ENCODE measurements at places on chromosomes 11 and 22. TPM values are rescaled to one million over a fixed set of nuclear protein-coding genes. Genes with fewer than 3 reads are reported as not detected.
A peak's percentile ranks its signal among the peaks of the same experiment; 100 is the strongest.

The MRGPRX4 gene
- total RNA-seq, result not detected

- DNase-seq, result no peak
- H3K27me3 ChIP-seq, result no peaks in the 10 kb centered on the region
- H3K27ac ChIP-seq, result no peak overlapping the region
- peaks cover 26% of the 10 kb centered on the region for H3K4me1 ChIP-seq
Measured at GRCh38 chr11:69320326-69320725, 26.4 kb downstream of the MYEOV start.

- DNase-seq, result no peak
- no peak overlapping the region for H3K4me3 ChIP-seq
- no peaks in the 10 kb centered on the region for H3K36me3 ChIP-seq
- H3K27ac ChIP-seq, result no peak overlapping the region
- no peaks in the 10 kb centered on the region for H3K27me3 ChIP-seq
Measured at GRCh38 chr11:101466352-101466751, 117.5 kb downstream of the TRPC6 start.

DNA sequence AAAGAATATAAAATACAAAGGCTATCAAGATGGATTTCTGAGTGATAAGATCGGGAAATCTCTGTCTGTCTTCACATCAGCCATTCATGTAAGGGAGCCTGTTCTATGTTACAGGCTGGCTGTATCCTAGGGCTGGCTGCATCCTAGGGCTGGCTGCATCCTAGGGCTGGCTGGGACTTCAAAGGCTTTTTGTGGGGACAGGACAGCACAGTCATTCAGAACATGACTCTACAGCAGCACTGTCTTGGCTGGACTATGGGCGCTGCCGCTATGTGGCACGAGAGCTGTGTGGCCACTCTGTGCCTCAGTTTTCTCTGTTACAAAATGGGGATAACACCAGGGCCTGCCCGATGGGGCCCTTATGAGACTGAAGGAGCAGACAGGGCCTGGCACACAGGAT, 10.2 kb downstream of the ADAMTS8 start:
- no peaks in the 10 kb centered on the region for H3K4me1 ChIP-seq
- H3K36me3 ChIP-seq, result no peaks in the 10 kb centered on the region
- peaks cover 11% of the 10 kb centered on the region for H3K27me3 ChIP-seq
- no peak overlapping the region for H3K27ac ChIP-seq
- no peak overlapping the region for H3K4me3 ChIP-seq
- no peak for DNase-seq

DNA sequence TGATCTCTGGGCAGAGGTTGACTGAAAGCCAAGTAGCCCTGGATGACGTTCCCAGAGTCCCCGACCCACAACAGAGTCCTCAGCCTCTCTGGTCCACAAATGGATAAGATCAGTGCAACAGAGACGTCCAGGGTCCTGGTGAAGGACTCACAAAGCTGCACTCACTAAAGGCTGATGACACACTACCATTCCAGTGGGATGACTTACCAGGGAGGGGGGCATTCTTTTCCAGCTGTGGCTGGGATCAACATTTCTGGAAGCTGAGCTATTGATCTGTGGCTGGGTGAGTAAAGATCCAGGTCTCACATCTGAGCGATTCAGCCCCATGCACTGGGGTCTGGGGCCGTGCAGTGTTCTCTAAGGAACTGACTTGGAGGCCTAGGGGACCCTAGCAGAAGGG, 296.2 kb downstream of the NTM start:
- H3K36me3 ChIP-seq, result no peaks in the 10 kb centered on the region
- no peak for DNase-seq
- no peak overlapping the region for H3K4me3 ChIP-seq
- H3K27ac ChIP-seq, result no peak overlapping the region
- H3K27me3 ChIP-seq, result no peaks in the 10 kb centered on the region
- H3K4me1 ChIP-seq, result peaks cover 2% of the 10 kb centered on the region

DNA sequence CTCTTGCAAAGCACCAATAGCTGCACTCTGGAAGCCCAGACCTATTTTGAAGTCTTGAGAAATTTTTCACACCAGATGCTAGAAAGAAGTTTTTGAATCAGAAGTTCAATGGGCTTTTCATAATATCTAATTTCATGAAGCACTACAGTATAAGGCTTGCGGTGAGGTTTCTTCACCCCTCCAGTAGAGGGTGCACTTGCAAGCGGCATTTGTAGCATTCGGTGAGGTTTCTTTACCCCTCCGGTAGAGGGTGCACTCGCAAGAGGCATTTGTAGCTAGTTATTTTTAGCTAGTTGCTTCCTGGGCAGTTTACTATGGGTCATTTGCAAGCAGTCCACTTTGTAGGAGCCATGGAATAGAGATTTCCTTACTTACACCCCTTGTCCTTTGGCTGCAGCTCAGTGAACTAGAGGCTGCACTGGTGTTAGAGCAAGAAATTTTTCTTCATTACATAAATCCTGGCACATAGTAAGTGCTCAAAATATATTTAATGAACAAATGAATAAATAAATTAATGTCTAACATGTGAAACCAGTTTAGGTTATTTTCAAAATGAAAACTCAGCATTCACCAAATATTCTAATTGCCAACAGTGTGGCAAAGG, 7.8 kb upstream of the NOX4 start:
- no peaks in the 10 kb centered on the region for H3K4me1 ChIP-seq
- no peak overlapping the region for H3K4me3 ChIP-seq
- no peak overlapping the region for H3K27ac ChIP-seq
- H3K27me3 ChIP-seq, result no peaks in the 10 kb centered on the region
- H3K36me3 ChIP-seq, result no peaks in the 10 kb centered on the region

The TREH gene
- total RNA-seq, result not detected

- H3K4me1 ChIP-seq, result peaks cover under 1% of the 10 kb centered on the region
- H3K27me3 ChIP-seq, result peaks cover 5% of the 10 kb centered on the region
- no peak overlapping the region for H3K27ac ChIP-seq
- no peak overlapping the region for H3K4me3 ChIP-seq
- H3K36me3 ChIP-seq, result no peaks in the 10 kb centered on the region
- no peak for DNase-seq
Measured at GRCh38 chr11:66875378-66875777, 18.5 kb downstream of the LRFN4 start.

GRCh38 chr11:76275446-76275845, 69.1 kb upstream of the WNT11 start:
- H3K4me1 ChIP-seq, result no peaks in the 10 kb centered on the region
- no peaks in the 10 kb centered on the region for H3K27me3 ChIP-seq
- no peak for DNase-seq
- H3K27ac ChIP-seq, result no peak overlapping the region
- no peaks in the 10 kb centered on the region for H3K36me3 ChIP-seq

GRCh38 chr11:74442636-74443035, 24.7 kb downstream of the KCNE3 start:
- H3K27me3 ChIP-seq, result no peaks in the 10 kb centered on the region
- no peaks in the 10 kb centered on the region for H3K36me3 ChIP-seq
- no peak overlapping the region for H3K27ac ChIP-seq
- no peaks in the 10 kb centered on the region for H3K4me1 ChIP-seq
- no peak overlapping the region for H3K4me3 ChIP-seq

DNA sequence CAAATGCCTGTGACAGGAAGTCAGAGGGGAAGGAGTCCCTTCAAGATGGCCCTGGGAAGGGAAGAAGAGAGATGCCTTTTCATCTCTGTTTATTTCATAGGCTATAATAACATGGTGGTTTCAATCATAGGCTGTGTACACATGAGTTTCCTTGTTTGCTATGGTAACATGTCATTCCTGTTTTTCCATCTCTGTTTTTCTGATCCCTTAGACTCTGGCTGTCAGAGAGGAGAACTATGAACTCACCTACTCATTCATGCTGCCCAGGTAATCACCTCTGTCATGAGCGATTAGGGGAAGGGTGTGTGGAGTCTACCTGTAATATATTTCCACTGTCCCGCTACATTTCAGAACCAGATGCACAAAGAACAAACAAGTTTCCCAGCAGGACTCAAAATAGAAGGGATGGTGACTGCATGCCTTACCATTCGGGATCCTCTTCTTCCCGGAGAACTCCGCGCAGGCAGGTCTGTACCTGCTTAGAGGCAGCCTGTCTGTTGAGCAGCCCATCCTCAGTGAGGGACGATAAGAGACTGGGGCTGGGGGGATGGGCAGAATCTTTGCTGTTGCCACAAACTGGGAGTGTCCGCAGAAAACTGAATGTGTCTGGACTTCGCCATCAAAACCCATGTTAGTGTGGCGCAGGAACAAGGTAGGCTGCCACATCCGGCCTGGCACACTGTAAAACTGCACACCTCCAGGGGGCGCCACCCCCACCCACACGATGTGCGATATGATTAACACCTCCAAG, 7.1 kb upstream of the PEX26 start:
- no peaks in the 10 kb centered on the region for H3K36me3 ChIP-seq
- H3K27me3 ChIP-seq, result peaks cover 35% of the 10 kb centered on the region
- no peak for DNase-seq
- H3K27ac ChIP-seq, result no peak overlapping the region

The ELMOD1 gene
- not detected for total RNA-seq

DNA sequence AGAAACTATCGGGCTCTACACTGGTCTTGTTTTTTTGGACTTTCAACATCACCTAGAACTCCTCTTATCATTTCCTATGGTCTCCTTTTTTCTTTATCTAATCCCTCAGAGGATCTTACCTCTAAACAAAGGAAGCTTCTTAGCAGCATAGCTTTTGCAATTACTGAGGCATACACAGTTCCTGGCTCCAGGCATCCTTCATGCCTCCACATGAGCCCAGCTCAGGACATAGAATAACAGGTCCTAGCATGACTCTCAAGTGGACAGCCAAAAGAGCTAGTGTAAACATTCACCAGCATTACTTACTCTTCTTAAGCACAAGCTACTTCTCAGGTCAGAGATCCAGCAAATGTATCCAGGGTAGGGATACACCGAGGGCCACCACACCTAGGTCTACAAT, 17.1 kb downstream of the CFAP300 start:
- peaks cover 5% of the 10 kb centered on the region for H3K27me3 ChIP-seq
- H3K27ac ChIP-seq, result no peak overlapping the region
- H3K4me3 ChIP-seq, result no peak overlapping the region
- H3K36me3 ChIP-seq, result no peaks in the 10 kb centered on the region
- H3K4me1 ChIP-seq, result no peaks in the 10 kb centered on the region

The KIAA1671 gene
- total RNA-seq, result 11.4 TPM

DNA sequence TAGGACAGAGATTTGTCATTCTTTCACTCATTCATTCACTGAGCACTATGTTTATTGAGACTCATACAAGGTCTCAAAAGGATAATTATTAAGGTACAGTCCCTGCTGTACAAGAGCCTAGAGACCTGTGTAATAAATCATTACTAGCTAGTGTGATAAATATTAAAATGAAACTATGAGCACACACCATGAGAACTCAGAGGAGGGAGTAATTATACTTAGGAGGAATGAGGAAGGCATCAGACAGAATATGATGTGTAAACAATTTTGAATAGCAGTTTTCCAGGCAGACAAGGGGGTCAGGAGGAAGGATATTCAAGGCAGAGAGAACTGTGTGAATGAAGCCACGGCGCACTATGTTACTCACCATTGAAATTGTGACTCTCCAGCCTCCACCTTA, 300.8 kb upstream of the ISX start:
- no peaks in the 10 kb centered on the region for H3K4me1 ChIP-seq
- H3K4me3 ChIP-seq, result no peak overlapping the region

DNA sequence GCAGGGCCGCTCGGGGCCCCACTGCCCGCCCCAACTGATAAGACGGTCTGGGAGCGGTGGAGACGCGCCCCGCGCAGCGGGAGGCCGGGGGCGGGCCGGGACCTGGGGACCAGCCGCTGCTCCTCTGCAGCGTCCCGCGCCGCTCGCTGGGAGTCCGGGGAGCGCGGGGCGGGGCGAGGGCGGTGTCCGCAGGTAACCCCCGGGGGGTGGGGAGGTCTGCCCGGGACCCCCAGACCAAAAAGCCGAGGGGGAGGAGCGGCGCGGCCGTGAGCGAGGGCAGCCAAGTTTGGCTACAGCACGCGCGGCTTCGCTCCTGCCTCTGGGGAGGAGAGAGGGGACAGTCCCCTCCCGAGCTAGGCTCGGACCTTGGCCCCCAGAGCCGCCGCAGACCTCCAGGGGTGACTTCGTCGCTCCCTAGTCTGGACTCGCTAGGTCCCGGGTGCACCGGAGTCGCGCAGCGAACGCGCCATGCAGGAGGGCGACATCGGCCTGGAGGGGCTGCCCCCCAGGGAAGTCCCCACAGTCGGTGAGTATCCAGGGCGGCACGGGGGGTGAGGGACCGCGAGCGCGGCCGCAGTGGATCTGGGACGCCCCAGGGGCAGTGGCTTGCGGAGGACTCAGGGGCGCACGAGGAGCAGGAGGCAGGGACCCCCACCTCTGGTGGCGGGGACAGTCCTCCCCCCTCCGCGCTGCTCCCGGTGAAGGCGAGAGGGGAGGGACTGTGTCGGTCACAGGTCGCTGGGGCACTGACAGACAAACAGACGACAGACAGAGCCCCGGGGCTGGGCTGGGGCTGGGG, 92.3 kb upstream of the ANO1 start:
- H3K4me1 ChIP-seq, result no peaks in the 10 kb centered on the region
- no peak overlapping the region for H3K27ac ChIP-seq
- no peaks in the 10 kb centered on the region for H3K36me3 ChIP-seq
- H3K27me3 ChIP-seq, result peaks cover 69% of the 10 kb centered on the region
- no peak for DNase-seq

DNA sequence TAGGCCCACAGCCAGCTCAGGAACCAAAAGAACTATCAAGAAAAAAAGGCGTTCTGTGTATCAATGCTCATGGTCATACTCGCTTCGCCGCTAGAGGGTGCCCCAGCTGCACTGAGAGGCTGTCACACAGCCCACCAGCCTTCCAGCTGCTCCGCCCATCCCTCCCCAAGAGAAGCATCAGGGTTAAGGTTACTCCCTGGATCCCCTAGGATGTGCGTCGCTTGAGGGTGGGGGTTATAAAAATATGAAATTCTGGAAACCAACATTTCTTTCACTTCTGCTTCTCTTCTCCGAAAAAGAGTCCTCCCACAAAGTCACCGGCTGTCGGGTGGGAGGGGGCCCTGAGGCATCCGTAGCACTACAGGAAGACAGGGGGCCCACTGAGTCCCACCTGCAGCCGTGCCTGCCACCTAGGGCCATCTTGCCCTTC, 1.7 kb downstream of the CBX6 start:
- peaks cover 4% of the 10 kb centered on the region for H3K27me3 ChIP-seq
- peaks cover 40% of the 10 kb centered on the region for H3K36me3 ChIP-seq
- DNase-seq, result peak; percentile 96
- peak overlapping the region; percentile 94 for H3K27ac ChIP-seq

- H3K36me3 ChIP-seq, result no peaks in the 10 kb centered on the region
- H3K27ac ChIP-seq, result no peak overlapping the region
- no peak for DNase-seq
- peaks cover 11% of the 10 kb centered on the region for H3K27me3 ChIP-seq
- H3K4me1 ChIP-seq, result no peaks in the 10 kb centered on the region
- no peak overlapping the region for H3K4me3 ChIP-seq
Measured at GRCh38 chr11:113197446-113197845, 116.9 kb upstream of the TTC12 start.

GRCh38 chr11:111598148-111598547, 4.1 kb upstream of the SIK2 start:
- H3K27ac ChIP-seq, result no peak overlapping the region
- no peak for DNase-seq
- peaks cover 29% of the 10 kb centered on the region for H3K27me3 ChIP-seq

The DGCR2 gene
- total RNA-seq, result 23.8 TPM
